ENCODE measurements at places on chromosomes 7 and 10.

GRCh38 chr10:88107296-88108097 lies 244.1 kb downstream of the PTEN start:
- DNase-seq: no peak

- no peak for DNase-seq
Measured at GRCh38 chr7:31494421-31494820, 19.5 kb upstream of the ITPRID1 start.

DNA sequence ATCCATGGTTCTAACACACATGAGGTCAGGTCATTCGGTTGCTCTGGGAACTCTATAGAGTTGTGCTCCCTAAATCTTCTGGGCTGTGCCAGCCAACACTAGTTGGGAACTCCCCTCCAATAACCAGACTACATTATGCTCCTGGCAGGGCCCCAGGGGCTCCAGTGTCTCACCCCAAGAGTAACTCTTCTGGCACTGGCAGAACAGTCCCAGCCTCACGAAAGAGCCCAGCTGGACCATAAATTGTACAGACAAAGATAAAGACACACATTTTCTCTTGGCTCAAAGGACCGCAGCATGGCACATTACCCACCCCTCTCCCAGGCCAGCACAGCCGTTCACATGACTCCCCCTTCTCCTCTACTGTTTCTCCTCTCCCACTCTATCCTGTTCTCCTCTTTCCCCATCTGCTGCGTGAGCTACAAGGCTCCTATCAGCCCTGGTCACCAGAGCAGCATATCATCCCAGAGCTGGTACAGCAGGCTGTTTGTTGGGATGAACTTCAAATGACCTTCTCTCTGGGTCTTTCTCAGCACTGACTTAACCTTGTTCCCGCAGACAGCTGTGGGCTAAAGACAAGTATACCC lies 230.6 kb downstream of the PLXNA4 start:
- no peak for DNase-seq

DNA sequence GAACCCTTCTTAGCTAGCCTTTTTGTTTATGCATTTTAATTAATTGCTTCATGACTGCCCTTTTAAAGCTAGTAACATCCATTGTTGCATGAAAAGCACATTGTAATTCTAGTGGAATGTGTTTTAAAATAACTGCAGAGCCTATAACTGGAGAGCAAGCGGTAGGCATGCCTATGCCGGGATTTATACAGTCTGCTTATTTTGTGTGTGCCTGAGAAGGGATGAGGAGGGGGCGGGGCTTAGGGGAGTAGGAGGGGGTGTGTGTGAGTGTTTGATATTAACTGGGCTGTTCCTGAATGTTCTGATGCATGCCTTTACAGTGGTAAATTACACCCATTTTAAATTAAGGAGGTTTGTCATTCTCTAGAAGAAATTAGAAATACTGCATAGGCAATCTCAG lies 208.1 kb downstream of the TCF7L2 start:
- DNase-seq: no peak

DNA sequence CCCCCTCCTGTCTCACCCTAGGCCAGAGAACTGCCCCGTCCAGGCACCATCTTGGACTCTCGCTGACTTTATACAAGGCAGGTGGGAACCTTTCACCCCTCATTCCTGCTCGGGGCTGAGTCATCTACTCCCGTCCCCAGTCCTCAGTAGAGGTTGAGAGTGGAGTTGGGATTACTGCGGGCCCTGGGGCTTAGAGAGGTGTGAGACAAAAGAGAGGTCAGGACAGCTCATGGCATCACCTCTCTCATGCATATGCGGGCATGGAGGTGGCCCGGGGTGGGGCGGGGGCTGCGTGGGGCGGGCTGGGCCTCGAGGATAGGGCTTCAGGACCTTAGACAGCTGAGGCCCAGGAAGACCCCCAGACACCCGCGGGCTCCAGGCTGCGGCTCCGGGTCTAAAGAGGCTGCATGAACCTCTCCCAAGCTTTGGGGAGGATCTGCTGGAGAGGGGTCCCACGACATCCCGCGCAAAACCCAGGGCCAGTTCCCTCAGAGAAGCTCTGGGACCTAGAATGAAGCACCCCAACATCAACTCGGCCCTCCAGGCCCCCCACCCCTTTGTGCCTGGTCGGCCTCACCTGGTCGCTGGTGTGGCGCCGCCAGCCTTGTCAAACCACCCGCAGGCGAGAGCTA lies 317 bp downstream of the PDZD7 start:
- DNase-seq: no peak

- no peak for DNase-seq
Measured at GRCh38 chr7:42645906-42646305, 266.0 kb downstream of the C7orf25 start.

- no peak for DNase-seq
Measured at GRCh38 chr10:86391986-86392722, 25.6 kb upstream of the GRID1 start.

DNA sequence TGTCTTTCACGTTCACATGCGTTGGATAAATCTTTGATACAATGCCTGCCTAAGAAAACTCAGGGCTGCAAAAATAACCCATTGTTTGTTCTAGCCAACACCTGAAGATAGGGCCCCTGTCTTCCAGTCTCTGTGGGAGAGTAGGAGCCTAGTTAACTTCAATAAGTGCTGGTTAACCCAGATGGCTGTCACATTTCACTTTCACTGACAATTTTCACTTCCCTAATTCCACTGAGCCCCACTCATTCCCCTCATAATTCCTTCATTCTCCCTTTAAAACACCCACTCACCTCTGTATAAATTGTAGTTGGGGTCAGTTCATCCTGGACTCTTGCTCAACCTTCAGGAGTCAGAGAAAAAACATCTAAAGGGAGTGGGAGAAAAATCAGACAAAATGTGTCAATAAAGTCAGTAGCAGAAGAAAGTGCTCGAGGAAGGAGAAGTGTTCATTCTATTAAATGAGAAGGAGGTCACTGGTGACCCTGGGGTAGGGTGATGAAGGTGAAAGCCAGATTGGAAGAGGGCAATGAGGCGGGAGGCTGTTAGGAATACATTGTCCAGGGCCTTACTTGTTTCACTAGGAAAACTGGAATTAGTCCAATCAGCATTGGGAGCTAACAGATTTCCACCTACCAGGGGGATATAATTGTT lies 51.2 kb upstream of the ABI1 start:
- DNase-seq: no peak

DNA sequence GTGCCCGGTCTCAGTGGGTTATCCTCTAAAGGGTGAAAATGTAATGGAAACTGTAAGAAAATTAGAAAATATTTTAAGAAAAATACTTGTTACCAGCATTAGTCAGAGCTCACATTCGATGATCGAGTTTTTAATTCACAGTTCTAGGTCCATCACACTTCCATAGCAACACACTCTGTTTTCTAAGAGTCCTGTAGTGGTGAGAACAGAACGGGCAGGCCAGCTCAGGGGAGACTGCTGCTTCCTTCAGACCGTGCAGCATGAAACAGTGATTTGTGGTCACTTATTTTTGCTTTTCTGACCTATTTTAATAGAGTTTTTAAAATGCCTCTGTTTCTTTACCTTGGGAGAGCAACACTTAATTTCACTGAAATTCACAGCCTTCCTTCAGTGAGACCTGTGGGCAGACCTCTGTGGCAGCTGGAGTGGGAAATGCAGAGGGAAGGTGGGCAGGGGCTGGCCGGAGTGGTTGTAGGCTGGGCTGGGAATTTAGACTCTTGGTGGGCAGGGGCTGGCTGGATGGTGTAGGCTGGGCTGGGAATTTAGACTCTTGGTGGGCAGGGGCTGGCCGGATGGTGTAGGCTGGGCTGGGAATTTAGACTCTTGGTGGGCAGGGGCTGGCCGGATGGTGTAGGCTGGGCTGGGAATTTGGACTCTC lies 1.5 kb downstream of the SUN1 start:
- DNase-seq: no peak

DNA sequence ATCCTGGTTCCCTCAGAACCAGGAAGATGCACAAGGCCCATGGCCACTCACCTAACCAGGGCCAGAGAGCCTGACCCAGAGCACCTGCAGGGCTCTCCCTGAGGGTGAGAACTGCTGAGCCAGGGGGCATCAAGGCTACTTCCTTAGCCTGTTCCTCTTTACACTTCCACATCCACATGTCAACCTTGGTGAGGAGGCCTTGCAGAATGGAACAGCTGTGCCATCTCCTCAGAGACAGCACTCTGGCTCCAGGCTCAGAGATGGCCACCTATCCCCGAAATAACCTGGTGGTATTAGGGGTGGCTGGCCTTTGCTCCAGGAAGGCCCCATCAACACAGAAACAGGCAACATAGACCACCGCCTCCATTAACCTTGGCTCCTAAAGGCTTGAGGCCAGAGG lies 473.0 kb downstream of the RPS24 start:
- DNase-seq: no peak

DNA sequence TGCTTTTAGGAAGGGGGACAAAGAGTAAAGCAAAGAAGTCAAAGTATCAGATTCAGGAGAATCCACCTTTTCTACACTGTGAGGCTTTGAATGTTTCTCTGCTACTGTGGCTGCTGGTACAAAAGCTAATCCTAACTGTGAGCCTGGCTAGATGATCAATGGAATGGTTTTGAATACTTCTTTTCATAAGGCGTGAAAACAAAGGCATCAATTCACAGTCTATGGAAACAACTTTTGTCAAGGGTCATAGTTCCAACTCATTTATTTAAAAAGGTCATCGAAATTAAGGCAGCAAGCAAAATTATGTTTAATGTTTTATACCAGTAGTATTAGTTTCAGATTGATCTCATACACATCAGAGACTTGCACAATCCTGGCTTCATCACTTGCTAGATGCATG lies 118.1 kb downstream of the CTTNBP2 start:
- DNase-seq: no peak

DNA sequence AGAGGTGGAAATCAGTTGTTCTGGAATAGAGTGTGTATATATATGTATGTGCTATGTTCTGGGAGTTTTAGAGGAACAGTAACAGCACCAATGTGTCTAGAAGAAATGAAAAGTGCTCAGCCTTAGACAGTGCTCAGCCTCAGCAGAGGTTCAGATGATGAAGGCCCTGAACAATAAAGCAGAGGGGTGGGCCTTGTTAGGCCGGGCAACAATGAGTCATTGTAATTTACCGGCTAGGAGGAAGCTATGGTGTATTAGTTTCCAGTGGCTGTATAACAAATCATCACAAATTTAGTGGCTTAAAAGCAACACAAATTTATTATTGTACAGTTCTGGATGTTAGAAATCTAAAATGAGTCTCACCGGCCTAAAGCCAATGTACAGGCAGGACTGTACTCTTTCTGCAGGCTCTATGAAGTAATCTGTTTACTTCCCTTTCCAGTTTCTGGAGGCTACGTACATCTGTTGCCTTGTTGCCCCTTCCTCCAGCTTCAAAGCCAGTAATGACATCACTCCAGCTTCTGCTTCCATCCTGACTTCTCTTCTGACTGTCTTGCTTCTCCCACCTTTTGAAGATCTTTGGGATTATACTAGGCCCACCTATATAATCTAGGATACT lies 84.6 kb downstream of the CH25H start:
- no peak for DNase-seq

- no peak for DNase-seq
Measured at GRCh38 chr7:128003787-128004186, 27.4 kb downstream of the LRRC4 start.
